Osteoblast (primary cell): ENCODE measurements at places on chromosomes 5 and 9. TPM values are rescaled to one million over a fixed set of nuclear protein-coding genes. Genes with fewer than 3 reads are reported as not detected.

Gene ADAMTS6
- total RNA-seq = 135 and 150 TPM in 2 replicates

- H3K27ac ChIP-seq = no peak overlapping the region
- no peaks in the 10 kb centered on the region for H3K27me3 ChIP-seq
- no peak for DNase-seq
Measured at GRCh38 chr9:92979283-92980056, 32.1 kb downstream of the FGD3 start.

DNA sequence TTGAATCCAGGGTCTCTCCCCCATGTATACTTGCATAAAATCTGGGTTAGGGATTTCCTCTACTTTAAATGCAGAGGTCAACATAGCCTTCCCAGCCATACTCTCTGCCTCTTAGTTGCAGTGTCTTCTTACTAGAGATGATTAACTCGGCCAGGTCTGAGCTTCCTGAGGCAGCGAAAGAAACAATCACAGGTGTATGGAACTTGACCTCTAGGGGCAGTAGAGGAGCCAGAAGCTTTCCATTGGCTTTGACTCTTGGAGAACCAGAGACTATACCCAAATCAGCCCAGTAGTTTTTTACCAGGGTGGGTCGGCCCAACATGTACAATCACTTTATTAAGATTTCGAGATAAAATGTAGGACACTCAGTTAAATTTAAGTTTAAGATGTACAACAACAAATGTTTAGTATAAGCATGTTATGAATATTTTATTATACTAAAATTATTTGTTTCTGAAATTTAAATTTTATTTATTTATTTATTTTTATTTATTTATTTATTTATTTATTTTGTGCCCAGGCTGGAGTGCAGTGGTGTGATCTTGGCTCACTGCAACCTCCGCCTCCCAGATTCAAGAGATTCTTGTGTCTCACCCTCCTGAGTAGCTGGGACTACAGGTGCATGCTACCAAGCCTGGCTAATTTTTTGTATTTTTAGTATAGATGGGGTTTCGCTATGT is 48.0 kb upstream of the DMRT3 start:
- no peaks in the 10 kb centered on the region for H3K4me1 ChIP-seq
- peak; percentile 75 for DNase-seq
- H3K27ac ChIP-seq = no peak overlapping the region
- H3K36me3 ChIP-seq = no peaks in the 10 kb centered on the region
- H3K27me3 ChIP-seq = no peaks in the 10 kb centered on the region

Gene SPAG8
- 0.88 and 2.2 TPM in 2 replicates for total RNA-seq

- H3K4me3 ChIP-seq = no peak overlapping the region
- H3K36me3 ChIP-seq = no peaks in the 10 kb centered on the region
- H3K4me1 ChIP-seq = peaks cover 15% of the 10 kb centered on the region
- peak overlapping the region; percentile 52 for H3K27ac ChIP-seq
- no peaks in the 10 kb centered on the region for H3K27me3 ChIP-seq
Measured at GRCh38 chr9:93081081-93081529, 14.9 kb upstream of the CARD19 start.

DNA sequence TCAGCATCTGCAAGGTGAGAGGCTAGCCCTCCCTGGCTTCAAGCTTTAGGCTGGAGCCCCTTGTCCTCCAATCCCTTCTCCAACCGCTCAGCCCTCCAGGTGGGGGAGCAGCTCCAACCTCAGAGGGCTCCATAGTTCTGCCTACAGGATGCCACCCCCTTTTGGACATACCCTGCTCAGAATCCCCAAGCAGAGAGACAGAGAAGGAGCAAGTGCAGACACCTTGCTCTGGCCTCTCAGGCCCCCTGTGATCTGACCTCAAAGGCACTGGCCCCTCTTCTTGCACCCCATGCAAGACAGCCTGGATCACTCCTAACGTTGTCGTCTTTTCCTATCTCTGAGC is 101.6 kb downstream of the C5orf15 start:
- no peaks in the 10 kb centered on the region for H3K36me3 ChIP-seq
- no peak for DNase-seq
- H3K4me3 ChIP-seq = no peak overlapping the region
- no peak overlapping the region for H3K27ac ChIP-seq
- peaks cover 4% of the 10 kb centered on the region for H3K27me3 ChIP-seq
